Fibroblast of pulmonary artery (primary cell): ENCODE measurements at places on chromosomes 4 and X.

DNA sequence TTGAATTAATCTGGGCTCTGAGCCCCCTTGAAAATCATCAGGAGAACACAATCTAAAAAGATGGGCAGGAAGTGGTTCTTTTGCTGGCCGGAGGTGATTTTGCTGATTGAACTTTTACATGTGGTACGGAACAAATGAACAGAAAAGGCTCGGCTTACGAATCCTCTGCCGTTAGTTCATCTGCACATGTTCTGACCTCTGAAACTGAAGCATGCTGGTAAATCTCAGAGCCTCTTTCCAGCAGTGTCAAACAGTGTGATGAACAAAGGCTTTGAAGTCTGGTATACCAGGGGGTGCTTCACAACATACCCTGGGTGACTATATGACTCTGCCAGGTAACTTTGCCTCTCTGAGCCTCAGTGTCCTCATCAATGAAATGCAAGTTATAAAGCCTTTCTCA is 194.2 kb upstream of the C1QTNF7 start:
- DNase-seq = no peak

DNA sequence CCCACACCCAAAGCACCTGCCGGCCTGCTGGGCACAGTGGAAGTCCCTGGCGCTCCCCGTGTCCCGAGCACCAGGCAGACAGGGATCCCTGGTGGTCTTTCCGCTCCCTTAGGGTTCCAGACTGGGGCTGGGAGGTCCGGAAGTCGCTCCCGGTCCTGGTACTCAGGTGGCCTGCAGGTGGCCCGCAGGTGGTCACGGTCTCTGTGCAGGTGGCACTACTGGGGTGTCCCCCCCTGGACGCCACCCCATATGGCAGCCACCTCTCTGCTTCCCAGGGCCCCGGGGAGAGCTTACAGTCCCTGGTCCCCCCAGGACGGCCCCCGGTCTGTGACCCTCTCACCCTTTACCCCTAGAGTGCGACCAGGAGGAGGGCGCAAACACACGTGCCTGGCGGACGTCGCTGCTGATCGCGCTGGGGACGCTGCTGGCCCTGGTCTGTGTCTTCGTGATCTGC is 13.6 kb downstream of the SLC25A6 start:
- DNase-seq = no peak

DNA sequence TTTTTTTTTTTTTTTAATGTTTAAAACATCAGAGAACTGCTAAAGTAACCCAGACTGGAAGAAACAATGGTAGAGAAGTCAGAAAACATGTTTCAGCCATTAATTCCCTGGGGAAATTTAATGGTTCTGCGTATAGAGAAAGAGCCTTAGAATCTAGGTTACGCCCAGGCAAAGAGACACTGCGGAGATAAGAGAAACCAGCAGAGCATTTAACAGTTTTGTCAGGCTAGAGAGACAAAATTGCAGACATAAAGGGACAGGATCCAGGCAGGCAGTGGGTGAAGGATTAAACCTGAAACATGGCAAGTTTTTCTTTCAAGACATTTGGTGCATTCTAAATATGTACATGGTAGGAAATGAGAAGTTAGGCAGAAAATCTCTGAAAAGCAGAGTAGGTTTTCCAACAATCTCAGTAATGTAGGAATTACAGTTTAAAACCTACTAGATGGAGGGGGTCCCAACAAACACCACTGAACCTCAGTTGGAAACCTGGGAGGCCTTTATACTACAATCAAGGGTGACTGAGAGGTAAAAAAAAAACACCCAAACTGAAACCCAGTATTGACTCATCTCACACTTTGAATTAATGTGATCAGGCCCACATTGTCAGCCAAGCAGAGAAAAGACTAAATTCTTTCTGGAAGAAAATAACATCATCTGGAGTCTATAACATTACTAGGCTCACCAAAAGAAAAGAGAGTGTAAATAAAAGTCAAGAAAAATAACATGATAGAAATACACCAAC is 254.2 kb upstream of the NWD2 start:
- DNase-seq = no peak

DNA sequence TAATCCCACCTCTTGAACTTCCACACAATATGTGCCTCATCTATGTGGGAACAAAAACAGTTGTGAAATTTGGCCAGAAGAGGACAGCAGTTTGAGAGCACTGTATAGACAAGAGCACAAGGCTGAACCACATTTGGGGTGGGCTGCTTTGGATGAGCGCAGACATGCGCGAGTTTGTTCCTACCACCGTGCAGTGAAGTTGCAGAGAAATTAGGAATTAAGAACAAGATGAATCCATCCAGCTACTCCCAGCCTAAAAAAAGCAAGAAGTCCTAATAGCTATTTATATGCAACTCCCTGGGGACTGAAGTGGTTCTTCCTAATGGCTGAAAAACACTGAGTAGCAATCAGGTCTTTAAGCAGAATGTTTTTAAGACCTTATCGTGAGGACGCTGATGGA is 1.0 kb downstream of the GAB3 start:
- peak; percentile 40 for DNase-seq

DNA sequence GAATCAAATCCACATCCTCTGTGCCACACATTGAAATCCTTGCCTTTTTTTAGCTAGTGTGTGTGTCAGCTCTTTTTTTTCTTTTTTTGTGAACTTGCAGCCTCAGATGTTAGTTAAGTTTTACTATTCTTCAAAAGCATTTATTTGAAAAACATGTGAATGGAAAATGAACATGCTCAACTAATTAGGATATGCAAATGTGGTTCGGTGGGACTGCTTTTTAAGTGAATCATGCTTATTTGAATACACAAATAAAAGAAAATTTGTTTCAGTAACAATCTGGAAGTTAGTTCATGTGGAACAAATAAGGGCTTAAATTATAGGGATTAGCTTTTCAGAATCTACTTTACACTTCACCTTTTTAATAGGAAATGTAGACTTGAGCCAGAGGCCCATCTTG is 751.5 kb upstream of the FAM241A start:
- DNase-seq = no peak

DNA sequence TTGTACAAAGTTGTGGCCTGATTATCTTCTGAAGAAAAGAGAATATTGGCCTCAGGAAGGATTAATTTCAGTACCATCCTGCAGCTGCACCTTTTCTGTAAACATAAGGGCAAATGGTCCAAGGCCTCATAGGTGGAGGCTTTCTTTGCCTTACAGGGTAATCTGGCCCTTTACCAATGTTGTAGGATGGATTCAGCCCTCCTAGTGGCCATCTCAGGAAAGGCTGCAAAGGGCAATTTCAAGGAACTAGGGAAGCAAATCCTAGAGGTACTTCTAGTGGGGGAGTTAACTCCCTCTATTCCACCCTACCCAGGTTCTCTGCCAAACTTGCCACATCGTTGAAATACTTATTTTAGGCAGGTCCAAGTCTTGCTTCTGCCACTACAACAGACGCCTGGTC is 57.6 kb downstream of the UGT2B11 start:
- DNase-seq = peak; percentile 6

- peak; percentile 24 for DNase-seq
These were observed 45.1 kb downstream of the CHM start for GRCh38 chrX:86002076-86002896.

- no peak for DNase-seq
These were observed 79.3 kb downstream of the FAM114A1 start for GRCh38 chr4:38946919-38947318.

- DNase-seq = no peak
These were observed 5.7 kb downstream of the MAGEA1 start for GRCh38 chrX:153184787-153185186.

DNA sequence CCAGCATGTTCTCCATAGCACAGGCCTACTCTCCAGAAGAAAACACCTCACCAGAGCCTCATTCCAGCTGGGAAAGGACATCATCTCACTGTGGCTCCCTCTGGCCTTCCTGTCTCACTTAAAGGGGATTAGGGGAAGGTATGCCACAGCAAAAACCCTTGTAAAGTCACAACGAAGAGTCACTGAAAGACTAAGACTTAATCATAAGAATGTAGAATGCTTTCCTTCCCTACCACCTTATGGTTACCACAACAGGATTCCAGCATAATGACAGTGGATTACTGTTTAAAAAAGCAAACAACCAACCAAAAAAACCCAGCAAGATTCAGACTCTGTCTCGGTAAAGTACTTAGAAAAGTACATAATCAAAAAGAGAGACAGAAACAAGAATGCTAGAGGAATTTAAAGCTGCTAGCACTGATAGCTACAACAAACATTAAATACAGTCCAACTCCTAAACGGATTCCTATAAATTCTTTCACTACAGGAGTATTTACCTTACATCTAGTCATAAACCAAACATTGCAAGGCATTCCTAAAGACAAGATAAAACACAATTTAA is 75.1 kb downstream of the BANK1 start:
- peak; percentile 4 for DNase-seq

DNA sequence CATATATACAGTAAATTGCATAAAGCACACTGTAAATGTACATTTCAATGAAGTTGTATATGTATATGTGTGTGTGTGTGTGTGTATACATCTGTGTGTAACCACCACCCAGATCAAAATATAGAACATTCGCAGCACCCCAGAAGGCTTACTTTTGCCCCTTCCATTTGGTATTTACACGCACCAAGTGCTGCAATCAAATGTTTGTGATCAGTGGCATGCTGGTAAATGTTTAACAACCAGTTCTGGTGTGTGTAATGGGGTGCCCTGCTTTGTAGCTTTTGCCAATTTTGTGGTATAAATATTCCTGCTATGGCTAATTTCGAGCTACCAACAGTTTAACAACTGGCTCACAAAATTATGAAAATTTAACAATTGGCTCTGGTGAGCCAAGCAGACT is 101.3 kb downstream of the RTL5 start:
- no peak for DNase-seq

- no peak for DNase-seq
These were observed 479.3 kb upstream of the ZFP42 start for GRCh38 chr4:187516224-187516623.

DNA sequence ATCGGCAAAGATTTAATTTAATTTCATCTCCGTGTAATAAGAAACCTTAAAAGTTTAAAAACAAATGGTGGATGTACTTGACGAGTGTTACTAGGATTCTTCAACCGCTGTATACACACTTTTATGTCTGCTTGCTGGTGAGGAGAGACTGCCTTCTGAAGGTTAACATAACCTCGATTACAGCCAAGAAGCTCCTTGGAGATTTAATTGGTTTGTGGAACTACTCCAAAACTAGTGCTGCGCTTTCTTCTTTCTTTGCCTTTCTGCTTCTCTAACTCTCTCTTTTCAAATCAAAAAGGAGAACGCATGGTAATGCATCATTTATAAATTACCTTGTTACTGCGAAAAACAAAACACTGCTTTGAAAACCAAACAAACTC is 109.0 kb downstream of the ANTXR2 start:
- no peak for DNase-seq

GRCh38 chrX:41302370-41302769 is 31.6 kb upstream of the DDX3X start:
- DNase-seq = no peak

GRCh38 chr4:111556141-111556781 is 589.0 kb upstream of the FAM241A start:
- DNase-seq = no peak

GRCh38 chr4:7897811-7898210 is 41.9 kb downstream of the AFAP1 start:
- no peak for DNase-seq

- DNase-seq = no peak
These were observed 17.5 kb downstream of the FHIP1A start for GRCh38 chr4:151426513-151426912.

DNA sequence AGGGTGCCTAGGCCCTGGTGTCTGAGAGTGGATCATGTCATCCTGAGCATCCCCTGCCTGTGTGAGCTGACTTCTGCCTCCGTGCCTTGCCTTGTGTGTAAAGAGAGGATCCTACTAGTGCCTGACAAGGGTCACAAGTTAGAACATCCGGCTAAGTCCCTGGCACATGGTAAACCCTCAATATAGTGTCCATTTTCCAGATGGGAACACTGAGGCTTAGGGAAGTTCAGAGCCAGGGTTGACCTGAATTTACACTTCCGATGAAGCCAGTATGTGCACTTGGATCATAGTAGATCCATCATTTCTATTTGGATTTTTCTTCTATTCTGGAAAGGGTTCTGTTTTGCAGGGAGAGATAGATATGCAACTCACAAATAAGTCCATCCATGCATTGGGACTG is 12.5 kb upstream of the PSAPL1 start:
- no peak for DNase-seq

DNA sequence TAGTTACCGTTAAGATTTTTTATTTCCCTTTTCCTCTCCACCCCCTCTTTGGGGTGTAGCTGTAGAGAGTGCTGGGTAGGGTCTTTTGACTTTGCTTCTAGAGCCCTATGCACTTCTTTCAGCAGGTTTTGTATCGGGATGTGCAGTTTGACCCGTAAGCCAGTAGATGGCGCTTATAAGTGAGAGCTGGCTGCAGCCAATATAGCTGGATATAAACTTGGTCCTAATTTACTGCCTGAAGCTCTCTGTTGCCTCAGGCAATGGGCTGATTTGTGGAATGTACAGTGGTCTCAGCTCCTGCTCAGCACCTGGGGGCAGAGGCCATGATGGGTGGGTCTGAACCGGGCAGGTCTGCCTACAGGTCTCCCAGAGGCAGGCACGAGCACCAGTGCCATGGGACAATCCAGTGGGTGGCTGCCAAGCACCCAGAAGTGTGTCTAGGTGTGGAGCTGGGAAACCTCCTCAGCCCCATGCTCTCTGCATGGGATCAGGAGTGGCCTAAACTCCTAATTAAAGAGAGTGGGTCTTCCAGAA is 146.5 kb downstream of the SPANXN1 start:
- no peak for DNase-seq

- DNase-seq = no peak
These were observed 637.9 kb downstream of the FAT4 start for GRCh38 chr4:125952631-125953030.

DNA sequence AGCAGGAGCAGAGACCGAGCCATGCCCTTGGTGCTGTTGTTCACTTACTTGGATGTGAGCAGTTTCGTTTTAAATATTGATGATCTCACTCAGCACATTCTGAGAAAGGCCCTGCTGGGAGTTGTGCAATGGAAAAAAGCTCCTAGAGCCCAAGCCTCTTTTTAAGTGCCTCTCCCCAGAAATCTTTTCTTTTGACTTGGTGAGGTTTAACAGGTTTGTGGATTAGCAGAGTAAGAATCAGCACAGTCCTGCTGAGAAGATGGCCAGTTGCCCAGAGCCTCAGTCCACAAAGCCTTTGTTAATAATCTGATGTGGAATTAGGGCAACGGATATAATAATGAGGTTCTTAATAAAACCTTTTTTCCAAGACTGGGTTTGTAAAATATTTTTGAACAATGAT is 157.5 kb upstream of the ATP6AP2 start:
- DNase-seq = peak; percentile 1

- DNase-seq = peak; percentile 69
These were observed 223.7 kb downstream of the COL25A1 start for GRCh38 chr4:109078724-109079123.
